H7 (cell line): ENCODE measurements at places on chromosomes 7 and 10. TPM values are rescaled to one million over a fixed set of nuclear protein-coding genes. Genes with fewer than 3 reads are reported as not detected.

The RPEL1 gene
- not detected in 2 replicates for total RNA-seq

The IGFBP3 gene
- total RNA-seq, result 2.7 and 5.6 TPM in 2 replicates

The NAT16 gene
- 0.30 and 0.59 TPM in 2 replicates for total RNA-seq

- no peak for DNase-seq
Observed at GRCh38 chr10:28906934-28907333, 229.6 kb downstream of the BAMBI start.
